ENCODE measurements at places on chromosomes 5 and 9. TPM values are rescaled to one million over a fixed set of nuclear protein-coding genes. Genes with fewer than 3 reads are reported as not detected.
A peak's percentile ranks its signal among the peaks of the same experiment; 100 is the strongest.

GRCh38 chr5:148561801-148562311 is 92.5 kb downstream of the HTR4 start:
- peaks cover 9% of the 10 kb centered on the region for H3K27me3 ChIP-seq
- no peaks in the 10 kb centered on the region for H3K36me3 ChIP-seq
- no peak for DNase-seq
- H3K4me1 ChIP-seq, result no peaks in the 10 kb centered on the region
- H3K4me3 ChIP-seq, result no peak overlapping the region
- no peak overlapping the region for H3K27ac ChIP-seq

The TMEM215 gene
- total RNA-seq, result not detected

- no peaks in the 10 kb centered on the region for H3K27me3 ChIP-seq
- peak overlapping the region; percentile 54 for H3K4me3 ChIP-seq
- peak overlapping the region; percentile 81 for H3K27ac ChIP-seq
- H3K36me3 ChIP-seq, result peaks cover 2% of the 10 kb centered on the region
These were observed 27.6 kb upstream of the TCF7 start for GRCh38 chr5:134086943-134087305.

DNA sequence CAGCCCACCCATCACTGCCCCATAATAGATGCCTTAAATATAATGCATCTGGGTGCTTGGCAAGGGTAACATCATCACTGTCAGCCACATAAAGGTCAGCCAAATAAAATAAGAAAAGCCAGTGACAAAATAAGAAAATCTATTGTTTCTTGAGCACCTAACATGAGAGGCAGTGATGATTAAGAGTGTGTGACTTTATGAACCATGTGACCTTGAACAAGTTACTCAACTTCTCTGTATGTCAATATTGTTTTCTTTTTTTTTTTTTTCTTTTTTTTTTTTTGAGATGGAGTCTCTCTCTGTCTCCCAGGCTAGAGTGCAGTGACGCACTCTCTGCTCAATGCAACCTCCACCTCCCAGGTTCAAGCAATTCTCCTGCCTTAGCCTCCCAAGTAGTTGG is 98.7 kb downstream of the CDK5RAP2 start:
- H3K27ac ChIP-seq, result no peak overlapping the region
- no peaks in the 10 kb centered on the region for H3K27me3 ChIP-seq
- DNase-seq, result no peak
- H3K4me1 ChIP-seq, result peaks cover 2% of the 10 kb centered on the region

The CERCAM gene
- total RNA-seq, result 3.5 TPM

DNA sequence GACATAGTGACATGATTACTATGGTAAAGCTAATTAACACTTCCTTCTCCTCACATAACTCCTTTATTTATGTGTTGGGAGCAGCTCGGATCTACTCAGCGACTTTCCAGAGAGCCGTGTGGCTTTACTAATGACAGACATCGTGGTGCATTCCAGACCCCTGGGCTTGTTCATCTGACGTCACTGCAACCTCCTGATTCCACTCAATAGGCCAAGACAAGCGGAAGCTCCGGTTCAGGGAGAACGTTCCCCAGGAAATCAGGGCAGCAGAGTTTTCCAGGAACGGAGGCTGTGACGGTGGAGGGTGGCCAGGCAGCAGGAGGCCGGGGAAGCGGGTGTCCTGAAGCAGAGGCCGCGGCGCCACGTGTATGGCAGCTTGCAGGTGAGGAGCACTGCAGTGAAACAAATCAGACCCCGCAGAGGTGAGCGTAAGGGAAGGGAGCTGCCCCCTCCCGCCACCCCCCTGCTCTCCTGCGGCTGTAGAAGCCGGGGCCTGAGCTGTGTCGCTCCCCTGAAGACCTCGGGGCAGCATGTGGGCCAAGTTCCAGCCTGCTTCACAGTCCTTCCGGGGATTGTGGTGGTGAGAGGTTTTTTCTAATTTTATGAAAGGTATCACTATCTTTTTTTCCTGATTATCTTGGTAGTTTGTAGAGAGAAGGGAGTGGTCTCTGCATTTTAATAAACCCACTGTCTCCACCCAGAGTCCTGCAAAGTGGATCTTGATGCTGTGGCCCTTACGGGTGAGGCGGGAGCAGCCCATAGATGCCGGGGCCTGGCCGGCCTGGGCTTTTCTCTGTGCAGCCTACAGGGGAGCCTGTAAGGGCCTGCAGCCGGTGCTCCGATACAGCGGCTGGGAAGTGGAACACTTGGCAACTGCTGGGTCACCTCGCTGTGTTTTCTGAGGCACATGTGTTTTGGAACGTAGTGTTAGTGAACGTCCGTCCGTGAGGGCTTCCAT is 220.4 kb upstream of the IRX4 start:
- no peaks in the 10 kb centered on the region for H3K36me3 ChIP-seq
- H3K4me1 ChIP-seq, result no peaks in the 10 kb centered on the region
- H3K27me3 ChIP-seq, result peaks cover 6% of the 10 kb centered on the region
- DNase-seq, result no peak
- H3K4me3 ChIP-seq, result no peak overlapping the region
